ENCODE measurements at places on chromosomes 5 and 9.
A peak's percentile ranks its signal among the peaks of the same experiment; 100 is the strongest.

- DNase-seq: no peak
Measured at GRCh38 chr9:24342457-24342856, 203.2 kb downstream of the IZUMO3 start.

GRCh38 chr9:136763649-136764035 is 676 bp downstream of the LCN15 start:
- DNase-seq: no peak

GRCh38 chr5:123120197-123120596 is 31.2 kb downstream of the PRDM6 start:
- DNase-seq: no peak

DNA sequence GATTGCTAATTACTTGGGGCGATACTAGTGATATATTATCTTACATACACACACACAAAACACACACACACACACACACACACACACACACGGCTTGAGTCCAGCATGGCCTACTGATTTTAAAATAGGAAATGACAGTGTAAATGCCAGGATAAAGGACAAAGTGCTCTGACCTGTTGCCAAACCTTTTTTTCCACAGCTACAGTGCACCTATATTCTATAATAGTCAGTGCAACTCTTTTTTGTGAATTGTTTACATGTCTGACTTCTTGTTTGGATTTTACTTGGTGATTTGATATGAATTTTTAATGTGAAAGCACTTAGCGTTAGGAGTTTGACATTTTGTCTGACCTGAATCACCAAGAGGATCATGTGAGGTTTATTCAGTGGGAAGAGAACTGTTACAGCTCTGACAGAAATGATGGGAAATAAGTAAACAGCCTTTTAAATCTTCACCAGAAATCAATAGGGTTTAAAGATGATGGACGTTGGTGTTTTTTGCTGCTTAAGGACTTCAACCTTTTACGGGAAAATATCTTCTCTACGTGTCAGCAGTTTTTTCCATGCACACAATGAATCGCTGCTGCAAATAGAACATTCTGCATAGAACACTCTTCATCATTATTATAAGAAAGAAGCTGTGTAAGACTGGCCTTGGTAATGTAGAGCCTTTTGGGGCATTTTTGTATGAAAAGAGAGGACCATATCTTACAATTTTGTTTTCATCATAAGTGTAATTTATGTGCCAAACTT is 218.5 kb downstream of the RANBP17 start:
- no peak for DNase-seq

DNA sequence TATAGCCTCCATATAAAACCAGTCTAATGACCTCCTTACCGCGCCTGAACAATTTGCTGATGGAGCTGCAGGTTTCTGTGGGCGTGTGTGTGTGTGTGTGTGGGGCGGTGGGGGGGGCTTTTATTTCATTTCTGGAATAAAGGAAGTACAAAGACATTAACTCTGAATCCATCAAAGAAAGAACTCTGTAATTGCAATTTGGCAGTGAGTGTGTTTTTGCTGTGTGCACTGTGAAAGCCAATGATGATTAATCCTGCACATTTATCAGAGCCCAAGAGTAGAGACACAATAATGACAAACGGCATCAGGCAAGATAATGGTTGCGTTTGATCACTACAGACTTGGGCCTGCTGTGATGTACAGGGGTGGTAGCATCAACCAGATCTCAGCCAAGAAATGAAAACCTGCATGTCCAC is 29.3 kb upstream of the NDFIP1 start:
- no peak for DNase-seq

- DNase-seq: no peak
Measured at GRCh38 chr5:127892467-127893207, 189.4 kb downstream of the CCDC192 start.

- DNase-seq: no peak
Measured at GRCh38 chr9:12916042-12916441, 141.2 kb downstream of the LURAP1L start.

DNA sequence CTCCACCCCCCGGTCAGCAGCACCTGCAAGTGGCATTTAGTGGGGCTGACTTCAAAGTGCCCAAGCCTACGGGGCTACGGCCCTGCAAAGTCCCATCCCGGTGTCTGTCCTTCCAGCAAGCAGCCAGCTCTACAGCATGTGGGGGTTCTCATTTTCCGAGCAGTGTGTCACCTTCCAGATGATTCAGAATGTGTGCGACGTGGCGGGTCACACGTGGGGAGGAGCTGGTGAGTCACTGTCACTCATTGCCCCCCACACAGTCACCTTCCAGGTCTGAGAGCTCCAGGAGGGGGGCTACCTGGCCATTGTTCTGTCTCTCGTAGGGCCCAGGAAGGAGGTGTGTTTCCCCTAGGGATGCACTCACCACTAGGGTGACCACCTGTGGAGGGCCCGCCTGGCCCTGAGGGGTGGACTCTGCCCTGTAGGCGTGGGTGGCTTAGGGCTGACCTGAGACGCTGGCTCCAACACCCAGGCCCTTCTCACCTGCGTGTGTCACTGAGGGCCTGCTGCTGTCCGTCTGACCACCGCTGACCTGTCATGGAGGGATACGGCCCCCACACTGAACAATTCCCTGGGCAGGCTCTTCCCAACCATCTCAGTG is 70.2 kb downstream of the SEMA4D start:
- peak; percentile 86 for DNase-seq

- DNase-seq: no peak
Measured at GRCh38 chr5:145787996-145788395, 47.1 kb downstream of the PRELID2 start.

DNA sequence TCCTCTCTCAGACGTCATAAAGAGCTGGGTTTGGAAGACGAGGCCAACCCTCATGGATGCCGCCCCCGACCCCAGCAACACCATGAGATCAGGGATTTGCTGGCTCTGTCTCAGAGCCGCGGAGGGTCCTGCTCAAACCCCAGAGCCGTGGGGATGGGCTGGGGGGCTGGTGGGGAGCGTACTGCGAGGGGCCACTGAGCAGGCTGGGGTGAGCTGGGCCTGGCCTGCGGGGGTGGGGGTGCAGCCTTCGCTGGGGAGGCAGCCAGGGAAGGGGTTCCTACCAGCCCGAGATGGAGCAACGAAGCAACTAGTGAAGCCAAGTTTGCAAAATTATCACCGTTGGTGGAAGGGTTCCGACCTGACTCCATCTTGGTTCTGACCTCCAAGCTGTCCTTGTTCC is 5.1 kb upstream of the SLC12A7 start:
- no peak for DNase-seq

DNA sequence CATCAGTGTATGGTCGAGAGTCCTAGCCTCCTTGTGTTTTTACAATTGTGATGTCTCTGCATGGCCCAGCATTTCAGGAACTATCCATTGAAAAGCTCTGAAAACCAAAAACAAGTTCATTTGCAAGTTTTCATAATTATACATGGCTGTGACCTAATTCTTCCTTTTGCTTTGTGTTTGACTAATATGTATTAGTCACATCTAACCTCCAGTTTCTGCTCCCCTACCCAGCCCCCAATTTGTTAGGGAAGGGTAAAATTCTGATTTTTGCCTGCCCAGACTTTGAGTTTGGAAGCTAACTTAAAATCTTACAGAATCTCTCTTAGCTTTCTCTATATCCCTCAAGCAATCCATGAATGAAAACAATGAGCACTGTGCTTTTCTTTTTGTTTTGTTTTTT is 128.2 kb upstream of the SEMA6A start:
- DNase-seq: no peak

Measured in stimulated activated CD8-positive, alpha-beta memory T cell treated with anti-CD3 and anti-CD28 coated beads, Interleukin-7, amount 100 ng/mL, for 48 hours (primary cell).